ENCODE measurements at places on chromosomes 16 and 17.

- DNase-seq = no peak
Observed at GRCh38 chr17:82050152-82050760, 1.4 kb downstream of the RFNG start.

- DNase-seq = peak; percentile 34
Observed at GRCh38 chr16:2429771-2430663, 770 bp downstream of the CCNF start.

GRCh38 chr16:68362947-68363657 is 52.3 kb downstream of the PRMT7 start:
- DNase-seq = no peak

DNA sequence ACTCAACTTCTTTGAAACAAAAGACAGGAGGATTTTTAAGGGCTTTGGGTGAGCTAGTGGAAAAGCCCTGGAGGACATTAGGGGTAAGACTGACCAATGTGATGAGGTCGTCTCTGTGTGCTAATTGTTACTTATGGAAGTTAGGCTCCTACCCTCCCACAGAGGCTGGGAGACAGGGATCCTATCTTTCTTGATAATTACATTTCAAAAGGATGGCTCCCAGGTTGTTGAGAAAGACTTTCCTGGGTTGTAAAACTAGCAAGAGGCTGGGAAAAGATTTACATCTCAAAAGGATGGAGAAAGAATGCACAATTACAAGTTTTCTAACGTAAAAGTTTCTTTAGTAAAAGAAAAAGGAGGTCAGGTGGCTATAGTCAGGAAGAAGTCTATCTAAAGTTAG is 605.8 kb upstream of the GOT2 start:
- no peak for DNase-seq

DNA sequence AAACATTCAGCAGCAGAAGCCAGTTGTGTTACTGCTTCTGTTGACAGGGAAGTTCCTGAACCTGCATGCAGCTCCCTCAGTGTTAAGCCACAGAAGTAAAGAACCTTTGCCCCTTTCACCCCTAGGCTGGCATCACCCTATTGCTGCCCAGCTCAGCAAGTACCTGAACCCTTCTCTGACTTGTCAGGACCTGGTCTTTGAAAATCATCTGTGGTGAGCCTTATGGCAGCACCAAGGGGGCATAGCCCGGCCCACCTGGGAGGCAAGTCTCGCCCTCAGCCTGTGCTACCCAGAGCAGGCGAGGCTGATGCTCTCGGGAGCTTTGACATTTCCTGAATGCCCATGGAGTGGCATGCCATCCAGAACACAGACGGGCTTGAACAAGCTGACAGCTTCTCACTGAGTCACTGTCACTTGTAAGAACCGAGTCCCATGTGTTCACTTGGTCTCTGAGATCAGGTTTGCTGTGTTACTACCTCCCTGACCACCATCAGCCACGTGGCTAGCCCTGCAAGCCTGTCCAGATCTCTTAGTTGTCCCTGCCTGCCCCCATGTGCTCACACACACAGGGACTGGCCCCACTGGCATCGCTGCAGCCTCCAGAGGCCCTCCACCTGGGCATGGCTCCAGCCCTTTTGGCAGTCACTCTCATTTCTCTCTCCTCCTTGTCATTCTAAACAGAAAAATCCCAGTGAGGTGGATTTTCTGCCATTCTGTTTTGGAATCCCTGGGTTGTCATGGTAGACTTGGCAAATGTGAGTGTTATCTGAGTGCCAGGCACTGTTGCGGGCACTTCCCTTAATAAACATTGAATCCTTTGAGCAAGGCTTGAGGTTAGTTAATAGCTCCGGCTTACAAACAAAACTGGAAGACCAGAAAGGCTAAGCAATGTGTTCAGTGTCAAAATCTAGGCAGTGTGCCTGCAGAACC is 2.9 kb upstream of the CARMIL2 start:
- peak; percentile 86 for DNase-seq

DNA sequence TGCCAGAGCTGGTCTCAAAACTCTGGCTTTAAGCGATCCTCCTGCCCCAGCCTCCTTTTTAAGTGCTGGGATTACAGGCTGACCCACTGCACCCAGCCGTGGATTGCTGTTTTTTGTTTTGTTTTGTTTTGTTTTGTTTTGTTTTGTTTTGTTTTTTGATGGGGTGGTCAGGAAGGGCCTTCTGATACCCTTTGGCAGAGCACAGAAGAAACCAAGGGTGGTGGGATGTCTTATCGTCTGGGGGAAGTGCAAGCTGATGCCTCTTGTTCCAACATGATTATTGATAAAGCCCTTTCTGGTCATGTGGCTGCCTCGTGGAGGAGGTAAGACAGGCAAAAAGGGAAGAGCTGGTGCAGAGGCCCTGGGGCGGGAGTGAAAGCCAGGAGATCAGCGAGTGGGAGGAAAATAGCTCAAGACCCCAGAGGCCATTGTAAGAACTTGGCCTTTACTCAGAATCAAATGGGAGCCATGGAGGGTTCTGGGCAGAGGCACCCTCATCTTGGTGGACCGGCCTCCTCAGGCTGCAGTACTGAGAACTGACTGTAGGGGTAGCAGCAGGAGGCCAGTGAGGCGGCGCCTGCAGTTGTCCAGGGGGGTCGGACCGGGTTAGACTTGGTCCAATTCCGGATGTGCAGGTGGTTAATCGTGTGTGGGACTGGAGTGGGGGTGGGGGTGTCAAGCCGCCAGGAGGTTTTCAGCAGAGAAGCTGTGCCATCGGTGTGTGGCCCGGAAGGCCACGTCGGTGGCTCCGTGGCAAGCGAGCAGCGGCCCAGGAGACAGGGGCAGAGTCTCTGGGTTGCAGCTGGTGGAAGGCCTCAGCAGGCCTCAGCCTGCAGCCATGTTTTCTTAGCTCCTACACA is 84.4 kb upstream of the GSE1 start:
- DNase-seq = no peak

DNA sequence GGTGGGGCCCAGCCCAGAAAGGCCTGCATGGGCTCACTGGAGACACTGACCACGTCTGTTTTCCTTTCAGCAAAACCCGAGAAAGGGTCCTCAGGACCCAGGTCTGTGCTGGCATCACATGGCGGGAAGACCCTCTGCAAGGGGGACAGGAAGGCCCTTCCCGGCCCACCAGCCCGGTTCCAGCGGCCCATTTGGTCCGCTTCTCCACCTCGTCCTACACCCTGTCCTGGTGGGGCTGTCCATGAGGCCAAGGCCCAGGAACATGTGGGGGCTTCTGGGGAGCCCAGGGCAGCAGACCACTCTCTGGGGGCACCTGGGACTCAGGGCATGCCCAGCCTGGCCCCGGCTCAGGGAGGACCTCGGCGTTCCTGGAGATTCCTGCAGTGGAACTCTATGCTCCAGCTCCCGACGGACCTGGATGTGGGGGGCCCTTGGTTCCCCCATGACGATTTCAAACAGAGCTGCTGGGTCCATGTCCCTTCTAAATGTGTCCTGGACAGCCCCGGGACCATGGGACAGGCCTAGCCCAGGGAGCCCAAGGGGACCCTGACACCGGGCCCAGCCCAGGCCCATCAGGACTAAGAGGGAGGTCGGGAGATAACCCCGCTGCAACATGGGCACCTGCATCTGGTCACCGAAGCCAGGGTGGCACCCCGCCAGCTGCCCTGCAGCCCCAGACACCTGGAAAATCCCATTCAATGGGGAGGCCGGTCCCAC is 26.4 kb upstream of the KSR1 start:
- DNase-seq = no peak

DNA sequence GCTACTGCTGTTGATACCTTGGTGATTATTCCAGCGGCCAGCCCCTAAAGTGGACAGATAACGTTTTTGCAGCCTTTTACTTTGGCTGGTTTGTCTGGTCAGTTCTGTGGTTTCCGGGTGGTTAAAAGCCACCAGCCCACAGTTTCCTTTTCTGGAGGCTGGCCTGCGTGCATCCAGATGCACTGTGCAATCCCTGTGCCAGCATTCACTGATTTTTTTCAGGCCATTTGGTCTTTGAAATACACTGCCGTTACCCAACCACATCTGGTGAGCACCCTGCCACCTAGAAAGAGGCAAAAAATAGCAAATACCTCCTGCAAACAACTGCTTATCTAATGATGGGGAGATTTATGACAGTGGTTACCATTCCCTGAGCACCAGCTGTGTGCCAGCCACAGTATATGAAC is 797 bp downstream of the NUDT7 start:
- no peak for DNase-seq

DNA sequence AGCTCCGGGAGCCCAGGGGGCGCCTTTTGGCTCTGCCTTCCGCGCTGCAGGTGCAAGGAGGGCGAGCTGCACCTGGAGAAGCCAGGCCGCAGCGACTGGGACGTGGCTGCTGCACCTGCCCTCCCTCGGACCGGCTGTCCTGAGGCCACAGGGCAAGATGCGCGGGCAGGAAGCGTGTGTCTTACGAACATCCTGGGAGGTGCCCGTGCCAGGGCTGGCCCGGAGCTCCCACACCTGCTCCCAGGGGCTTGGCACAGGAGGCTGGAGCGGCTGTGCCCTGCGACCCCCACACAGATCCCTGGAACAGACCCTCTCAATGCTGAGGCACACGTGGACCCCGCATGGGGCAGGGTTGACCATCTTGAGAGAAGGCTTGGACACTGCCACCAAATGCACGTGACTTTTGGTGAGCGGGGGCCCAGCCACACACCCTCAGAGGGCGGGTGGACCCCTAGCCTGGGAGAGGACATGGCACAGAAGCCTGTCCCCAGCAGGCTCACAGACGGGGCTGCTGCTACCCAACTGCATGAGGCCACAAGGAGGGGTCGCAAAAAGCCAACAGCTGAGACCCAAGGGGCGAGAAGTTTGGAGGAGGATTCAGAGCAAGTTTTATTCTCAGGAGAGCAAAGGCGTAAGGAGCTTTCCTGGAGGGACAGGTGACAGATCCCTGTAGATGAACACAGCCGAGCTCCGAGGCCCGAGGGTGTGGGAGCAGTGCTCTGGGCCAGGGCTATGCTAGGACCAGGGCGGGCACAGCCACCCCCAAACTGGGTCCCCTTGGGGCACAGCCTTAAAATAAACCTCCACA is 11.4 kb downstream of the NDUFAF8 start:
- DNase-seq = peak; percentile 35

GRCh38 chr16:83830769-83831455 is 23.1 kb downstream of the HSBP1 start:
- DNase-seq = no peak

DNA sequence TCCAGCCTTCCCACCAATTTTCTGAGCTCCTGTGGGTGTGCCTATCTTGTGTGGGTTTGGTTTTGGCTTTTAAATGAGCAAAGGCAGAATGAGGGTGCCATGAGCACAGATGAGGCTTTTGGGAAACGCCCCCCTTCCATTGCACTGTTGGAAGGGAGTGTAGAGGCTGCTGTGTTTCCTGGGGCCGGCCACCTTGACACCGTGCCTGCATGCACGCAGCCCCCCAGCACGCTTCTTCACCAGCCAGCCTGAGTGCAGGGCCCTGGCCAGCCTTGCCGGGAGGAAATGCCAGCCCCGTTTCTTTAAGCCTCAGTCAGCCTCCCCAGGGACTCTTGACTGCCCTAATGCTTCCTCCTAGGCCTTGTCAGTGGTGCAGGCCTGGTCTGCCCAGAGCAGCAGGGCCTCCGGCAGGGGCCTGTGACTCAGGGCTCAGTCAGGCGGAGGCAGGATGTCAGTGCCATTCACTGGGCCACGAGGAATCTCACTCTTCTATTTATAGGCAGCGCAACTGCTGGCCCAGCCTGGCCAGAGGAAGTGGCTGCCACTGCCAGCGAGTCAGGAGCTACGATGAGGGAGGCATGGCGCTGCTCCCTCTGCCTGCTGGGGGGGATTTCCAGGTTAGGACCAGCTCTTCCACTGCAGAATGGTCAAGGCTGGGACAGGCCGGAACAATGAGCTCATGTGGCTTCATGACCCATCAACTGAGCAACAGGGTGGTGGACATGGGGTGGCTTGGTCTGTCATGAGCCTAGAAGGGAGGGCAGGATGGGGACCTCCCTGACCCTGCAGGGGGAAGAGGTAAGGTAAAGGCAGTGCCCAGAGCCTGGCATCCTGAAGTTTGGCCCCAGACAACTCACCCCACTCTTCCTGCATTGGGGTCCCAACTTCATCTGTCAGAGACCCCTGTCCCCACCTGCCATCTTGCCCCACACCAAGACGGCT is 205.2 kb downstream of the RAB11FIP4 start:
- no peak for DNase-seq

DNA sequence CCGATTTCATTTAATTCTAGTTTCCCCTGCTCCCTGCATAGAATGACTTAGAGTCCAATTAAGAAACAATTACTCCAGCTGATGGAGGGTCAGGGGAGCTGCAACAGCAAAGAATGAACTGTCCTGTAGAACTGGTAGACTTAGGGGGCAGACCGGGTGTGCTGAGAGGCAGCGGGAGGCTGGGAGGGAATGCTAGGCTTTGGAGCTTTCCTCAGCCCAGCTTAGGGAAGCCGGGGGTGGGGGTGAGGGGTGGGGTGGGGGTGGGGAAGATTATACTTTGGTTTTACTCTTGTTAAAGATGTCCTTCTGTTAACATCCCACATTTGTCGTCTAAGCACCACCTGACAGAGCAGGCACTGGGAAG is 458.6 kb upstream of the ASIC2 start:
- no peak for DNase-seq

GRCh38 chr17:77961741-77962140 is 3.2 kb downstream of the TNRC6C start:
- DNase-seq = no peak

DNA sequence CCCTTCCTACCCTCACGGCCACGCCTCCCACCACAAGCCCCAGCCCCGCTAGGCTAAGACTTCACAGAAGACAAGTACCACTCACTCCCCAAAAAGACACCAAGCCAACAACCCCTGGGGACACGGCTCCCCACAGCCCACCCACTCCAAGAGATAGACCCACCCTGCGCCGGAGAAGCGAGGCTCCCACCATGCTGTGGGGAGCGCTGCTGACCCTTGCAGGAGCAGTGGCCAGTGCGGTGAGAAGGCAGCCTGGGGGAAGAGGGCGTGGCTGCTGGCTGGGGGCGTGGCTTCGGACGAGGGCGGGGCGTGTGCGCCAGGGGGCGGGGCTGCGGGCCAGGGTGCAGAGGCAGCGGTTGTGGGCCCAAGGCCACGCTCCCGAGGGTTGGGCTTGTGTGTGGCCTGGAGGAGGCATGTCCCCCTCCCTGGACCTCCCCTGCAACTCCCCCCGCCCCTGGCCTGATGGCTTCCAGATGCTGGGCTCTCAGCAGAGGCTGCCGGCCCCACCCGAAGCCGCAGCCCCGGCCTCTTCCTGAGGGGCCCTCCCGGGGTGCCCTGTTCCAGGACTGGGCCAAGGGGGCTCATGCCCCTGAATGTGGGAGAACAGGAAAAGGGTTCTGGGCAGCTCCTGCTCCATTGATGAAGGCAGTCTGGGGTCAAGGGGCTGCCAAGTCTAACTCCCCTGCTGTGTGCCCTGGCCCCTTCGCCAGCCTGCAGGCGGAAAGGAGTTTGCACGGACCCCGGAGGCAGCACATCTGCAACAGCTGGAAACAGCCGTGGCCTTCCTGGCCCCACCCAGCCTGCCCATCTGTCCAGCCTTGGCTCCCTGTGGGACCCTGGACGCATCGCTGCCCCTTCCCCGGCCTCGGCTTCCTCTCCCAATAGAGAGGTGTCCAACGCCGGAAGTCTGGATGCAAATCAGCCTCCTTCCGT is 9.1 kb downstream of the TFAP4 start:
- no peak for DNase-seq

DNA sequence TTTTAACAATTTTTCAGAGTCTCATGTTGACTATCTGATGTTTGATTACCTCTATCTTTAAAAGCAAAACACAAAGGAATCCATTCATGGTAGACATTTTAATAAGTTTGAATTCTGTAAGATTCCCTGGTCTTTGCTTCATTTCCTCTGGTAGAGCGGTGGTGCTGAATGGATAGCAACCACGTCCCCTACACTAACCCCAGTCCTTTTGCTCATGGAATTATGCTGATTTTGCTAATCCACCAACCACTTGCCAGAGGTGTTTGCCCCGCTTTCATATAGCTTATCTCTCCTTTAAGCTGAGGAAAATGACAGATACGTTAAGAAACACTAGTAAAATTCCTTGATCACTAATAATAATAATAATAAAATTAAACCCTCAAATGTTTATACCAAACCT is 9.5 kb downstream of the KCNJ16 start:
- no peak for DNase-seq

All from NCI-H1092 treated with DMSO at 0.1 percent for 48 hours (cell line).